Stimulated activated naive CD8-positive, alpha-beta T cell treated with anti-CD3 and anti-CD28 coated beads, Interleukin-15, amount 100 ng/mL, for 72 hours (primary cell): ENCODE measurements at places on chromosomes 4 and X.

GRCh38 chr4:42608551-42608950 lies 48.4 kb downstream of the ATP8A1 start:
- DNase-seq: no peak

DNA sequence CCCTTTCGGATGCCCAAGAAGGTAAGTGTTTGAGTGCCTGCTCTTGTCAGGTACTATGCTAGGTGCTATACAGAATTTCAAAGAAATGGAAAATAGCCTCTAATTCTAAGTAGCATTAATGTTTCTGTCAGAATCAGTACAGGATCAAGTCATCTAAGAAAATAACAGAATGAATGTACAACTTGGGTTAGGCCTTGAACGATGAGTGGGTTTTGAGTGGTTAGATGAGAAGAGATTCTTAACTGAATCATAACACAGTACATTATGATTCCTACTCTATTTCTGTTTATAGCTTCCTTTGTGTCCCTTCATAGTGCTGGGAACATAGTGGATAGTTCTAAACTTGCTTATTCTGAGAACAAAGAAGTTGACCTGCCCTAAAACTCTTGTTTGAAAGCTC lies 253.9 kb downstream of the GLUD2 start:
- DNase-seq: no peak

GRCh38 chr4:169124661-169125060 lies 114.6 kb upstream of the CBR4 start:
- no peak for DNase-seq

DNA sequence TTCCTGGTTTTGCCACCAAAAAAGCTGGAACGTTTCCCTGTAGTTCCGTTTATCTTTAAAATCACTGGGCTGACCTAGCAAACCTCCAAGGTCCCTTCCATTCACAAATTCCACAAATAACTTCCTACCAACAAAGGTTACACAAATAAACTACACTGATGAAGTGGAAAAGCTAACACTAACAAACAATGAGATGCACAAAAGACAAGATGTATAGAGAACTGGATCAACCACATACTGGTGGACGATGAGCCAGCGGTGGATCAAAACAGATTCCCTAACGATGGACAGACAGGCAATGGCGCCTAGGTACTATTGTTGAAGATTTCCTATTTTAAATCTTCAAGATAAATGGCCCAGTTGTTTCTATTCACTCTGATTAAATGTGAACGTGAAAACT lies 15.5 kb downstream of the AFAP1 start:
- no peak for DNase-seq

DNA sequence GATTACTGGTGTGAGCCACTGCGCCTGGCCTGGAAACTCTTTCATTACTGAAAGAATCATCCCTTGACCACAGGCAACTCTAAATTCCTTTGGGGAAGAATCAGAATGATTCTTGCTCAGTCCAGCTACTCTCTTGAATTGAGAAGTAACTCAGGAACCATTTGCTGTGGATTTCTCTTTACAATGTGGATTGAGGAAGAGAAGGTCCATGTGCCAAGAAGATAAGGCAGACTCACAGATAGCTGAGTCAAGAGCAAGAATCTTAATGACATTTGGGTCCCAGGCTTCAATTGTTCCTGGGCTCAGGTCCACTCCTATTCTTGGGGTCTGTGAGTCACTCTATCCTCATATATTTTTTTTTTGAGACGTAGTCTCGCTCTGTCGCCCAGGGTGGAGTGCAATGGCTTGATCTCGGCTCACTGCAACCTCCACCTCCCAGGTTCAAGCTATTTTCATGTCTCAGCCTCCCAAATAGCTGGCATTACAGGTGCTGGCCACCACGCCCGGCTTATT lies 6.2 kb upstream of the MGARP start:
- DNase-seq: no peak

DNA sequence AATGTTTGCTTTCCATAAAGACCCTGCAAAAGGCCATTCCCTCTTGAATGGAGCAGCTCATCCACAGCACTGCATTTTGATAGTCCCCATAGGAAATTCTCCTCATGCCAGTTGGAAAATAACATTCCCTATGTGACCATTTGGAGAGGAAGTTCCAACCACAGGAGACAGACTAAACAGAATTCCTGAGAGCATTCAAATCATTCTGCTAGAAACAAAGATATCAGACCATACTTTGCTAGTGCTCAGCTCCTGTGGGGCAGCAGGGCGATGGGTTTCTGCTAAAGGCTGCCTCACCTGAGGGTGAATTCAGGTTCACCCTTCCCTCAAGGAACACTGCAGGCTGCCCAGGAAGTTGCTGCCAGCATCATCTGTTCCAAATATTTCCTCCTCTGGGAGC lies 58.8 kb downstream of the LNX1 start:
- DNase-seq: no peak

- no peak for DNase-seq
Measured at GRCh38 chr4:66575008-66575696, 904.9 kb upstream of the EPHA5 start.

DNA sequence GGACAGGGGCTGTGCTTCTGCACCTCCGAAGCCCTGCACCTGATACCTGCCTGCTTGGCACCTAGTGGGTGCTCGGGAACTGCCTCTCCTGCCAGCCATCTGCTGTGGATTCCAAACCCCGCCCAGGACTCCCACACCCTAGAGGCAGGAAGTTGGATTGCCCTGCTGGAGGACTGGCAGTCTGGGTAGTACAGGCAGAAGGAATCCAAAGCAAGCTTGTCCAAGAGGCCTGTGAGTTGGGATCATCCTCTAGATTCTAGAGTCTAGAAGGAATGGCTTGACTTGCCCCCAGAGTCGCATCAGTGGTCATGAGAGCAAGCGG lies 64.6 kb upstream of the MTM1 start:
- DNase-seq: no peak

DNA sequence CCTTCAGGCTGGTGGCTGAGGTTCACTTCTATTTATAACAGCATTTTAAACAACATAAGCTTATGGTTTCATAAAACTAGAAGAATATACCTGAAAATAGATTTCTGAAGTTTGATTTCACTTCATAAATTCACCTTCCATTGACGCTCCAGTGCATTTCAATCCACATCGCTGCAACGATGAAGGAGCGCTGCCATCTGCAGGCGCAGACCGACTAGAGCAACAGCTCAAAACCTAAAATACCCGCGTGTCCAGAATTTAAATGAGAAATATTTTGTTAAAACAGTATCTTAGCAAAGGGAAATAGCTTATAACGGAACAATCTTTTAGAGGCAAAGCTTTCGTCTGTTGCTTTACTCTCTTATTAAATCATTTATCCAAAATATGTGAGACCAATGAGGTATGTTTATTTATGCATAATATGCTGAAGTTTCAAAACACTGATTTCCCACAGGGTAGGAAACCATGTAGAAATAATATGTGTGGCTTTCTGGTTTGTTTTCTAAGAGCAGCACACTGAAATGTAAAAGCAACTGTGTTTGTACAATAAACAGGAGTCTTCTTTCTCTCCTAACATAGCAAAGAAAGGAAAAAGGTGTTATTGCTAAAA lies 816.4 kb upstream of the FRG1 start:
- DNase-seq: no peak

DNA sequence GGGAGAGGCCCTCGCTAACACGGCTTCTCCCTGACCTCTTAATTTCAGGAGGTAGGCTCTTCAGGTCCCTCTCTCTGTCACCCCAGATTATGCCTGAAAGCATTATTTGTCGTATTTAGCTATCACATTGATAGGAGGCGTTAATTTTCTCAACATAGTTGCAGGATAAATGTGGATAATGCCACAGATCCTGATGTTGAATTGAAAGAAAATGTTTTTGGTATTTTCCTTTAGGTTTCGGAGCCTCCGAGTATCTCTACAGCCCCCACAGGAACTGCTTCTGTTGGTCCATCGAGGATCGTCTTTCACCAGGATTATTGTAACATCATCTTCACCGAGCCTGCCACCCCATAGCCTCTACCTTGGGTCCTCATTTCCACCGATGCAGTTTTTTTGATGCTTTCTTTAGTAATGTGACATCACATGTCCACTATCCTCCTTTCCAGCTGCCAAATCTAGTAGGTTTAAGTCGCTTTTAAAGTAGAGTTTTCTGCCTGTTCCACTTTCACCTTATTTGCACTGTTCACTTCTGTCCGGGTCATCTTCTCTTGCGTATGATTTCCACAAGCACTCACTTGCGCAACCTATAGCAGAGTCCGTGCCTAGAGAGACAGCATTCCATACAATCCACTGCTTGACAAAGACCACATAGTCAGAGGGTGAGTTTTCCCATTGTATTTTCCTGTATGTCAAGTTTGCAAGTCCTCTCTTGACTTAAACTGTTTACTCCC lies 665 bp downstream of the TIGD2 start:
- no peak for DNase-seq

DNA sequence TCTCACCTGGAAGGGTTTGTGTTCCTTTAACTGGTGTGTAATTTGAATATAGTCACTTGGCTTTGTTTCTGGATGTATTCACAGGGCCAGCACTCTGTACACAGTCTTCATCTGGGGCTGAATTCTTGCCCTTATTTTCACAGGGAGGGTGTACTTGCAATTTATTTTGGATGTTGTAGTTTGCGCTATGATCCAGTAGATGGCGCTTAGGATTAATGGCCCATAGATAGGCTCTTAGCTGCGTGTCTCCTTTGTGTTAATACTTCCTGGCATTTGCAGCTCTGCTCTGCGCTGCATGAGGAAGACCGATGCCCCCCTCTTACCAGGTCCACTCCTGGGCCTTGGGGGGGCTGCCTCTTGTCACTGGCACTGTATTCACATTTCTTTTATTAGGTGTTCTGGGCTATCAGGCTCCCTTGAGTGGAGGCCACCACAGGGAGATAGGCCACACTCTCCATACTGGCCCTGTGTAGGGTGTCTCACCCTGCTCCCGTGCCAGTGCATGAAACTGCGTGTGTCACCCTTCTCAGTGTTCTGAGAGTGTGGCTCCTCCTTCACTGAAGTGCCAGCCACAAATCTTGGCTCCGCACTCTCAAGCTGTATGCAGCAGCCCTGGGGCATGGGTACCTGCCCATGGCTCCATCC lies 562.2 kb downstream of the ZIC3 start:
- no peak for DNase-seq

DNA sequence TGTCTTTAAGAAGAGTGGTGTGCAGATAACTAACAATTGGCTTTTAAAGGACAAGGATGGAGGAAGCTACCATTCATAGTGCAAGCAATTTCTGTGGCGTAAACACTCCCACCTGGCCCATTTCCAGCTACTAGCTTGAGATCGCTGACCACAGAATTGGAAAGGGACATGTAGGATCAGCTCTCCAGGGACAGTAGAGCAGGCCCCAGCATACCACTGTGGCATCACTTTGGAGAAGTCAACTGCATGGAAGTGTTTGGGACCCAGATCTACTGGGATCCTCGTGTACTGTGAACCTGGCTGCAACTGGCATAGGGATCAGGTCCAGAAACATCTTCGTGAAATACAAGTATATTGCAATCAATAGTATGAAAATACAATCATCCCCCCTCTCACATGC lies 515.0 kb downstream of the INPP4B start:
- DNase-seq: no peak

DNA sequence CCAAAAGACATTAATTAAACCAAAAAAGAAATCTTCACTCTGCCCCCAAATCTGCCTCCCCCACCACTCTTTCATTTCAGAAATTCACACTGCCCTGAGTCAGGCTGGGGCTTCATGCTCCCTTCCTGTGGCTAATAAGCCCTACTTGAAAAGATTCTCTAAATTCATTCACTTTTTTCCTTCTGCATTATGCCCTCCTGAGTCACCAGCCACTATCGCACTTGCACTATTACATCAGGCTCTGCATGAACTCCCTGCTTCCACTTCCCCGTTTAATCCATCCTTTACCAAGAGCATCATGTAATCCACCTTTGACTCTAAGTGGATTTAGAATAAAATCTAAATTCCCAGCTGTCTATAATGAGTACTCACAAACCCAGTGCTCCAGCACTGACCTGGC lies 295.4 kb upstream of the KLF3 start:
- DNase-seq: no peak

- no peak for DNase-seq
Measured at GRCh38 chr4:176291748-176292147, 22.7 kb upstream of the ASB5 start.

DNA sequence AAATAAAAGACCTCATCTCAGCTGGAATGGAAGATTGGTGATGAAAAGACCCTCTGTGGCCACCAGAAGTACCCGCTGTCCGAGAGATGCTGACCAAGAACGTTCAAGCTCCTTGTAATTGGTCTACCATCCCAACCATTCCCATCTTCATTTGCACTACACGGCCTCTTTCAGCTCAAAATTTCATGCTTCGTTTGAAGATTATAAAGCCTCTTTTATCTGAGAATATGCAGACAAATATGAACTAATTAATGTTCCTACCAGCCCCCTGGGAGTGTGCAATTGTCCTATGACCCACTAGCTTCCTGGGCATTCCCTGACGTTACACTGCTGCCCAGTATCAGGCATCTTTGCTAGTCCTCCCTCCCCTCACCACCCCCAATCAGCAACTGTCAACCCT lies 583.7 kb downstream of the MID1IP1 start:
- no peak for DNase-seq

GRCh38 chr4:145842224-145842887 lies 96.3 kb downstream of the ZNF827 start:
- DNase-seq: no peak

DNA sequence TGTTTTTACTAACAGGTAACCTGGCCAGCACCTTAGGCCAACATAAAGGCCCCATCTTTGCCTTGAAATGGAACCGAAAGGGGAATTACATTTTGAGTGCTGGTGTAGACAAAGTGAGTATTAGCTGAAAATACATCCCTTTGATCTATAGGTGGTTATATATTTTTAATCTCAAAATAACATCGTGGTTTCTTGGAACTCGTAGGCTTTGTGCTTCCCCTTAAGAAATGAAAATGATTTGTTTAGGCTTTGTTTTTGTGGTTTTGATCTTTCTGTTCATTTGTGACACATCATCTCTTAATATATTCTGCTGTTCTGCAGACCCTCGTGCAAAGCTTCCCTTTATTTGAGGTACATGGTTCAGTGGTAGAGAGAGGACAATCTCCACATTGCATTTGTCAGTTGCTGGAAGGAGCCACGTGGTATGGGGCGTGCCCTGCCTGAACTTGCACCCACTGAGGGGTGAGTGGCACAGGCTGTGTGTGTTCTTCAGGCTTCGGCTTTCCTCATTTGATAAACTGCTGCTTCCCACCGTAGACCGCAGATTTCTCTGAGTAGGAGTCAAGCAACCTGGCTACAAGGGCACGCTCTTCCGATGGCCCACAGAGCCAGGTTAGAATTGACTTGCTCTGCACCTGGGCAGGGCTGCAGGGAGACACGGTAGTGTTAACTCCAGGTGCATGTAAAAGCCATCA lies 72.2 kb downstream of the GPR143 start:
- no peak for DNase-seq
